Left renal pelvis (tissue), 4 donors: ENCODE measurements at places on chromosomes 5 and 9. TPM values are rescaled to one million over a fixed set of nuclear protein-coding genes. Genes with fewer than 3 reads are reported as not detected.

Gene DNAH5
- 0.40 TPM for polyA plus RNA-seq

Gene OR13J1
- polyA plus RNA-seq = 0.15 TPM

Gene HMGCS1
- 68.6 TPM for polyA plus RNA-seq

Gene NFIB
- 26.8 TPM for polyA plus RNA-seq

Gene SLC34A3
- polyA plus RNA-seq = 13.7 TPM

Gene TLN1
- polyA plus RNA-seq = 161 TPM

Gene LCN12
- polyA plus RNA-seq = 17.7 TPM

Gene ADAMTS19
- polyA plus RNA-seq = 11.9 TPM

Gene ISL1
- not detected for polyA plus RNA-seq

Gene RAD50
- polyA plus RNA-seq = 36.7 TPM

Gene MYORG
- 9.5 TPM for polyA plus RNA-seq

Gene RAD1
- polyA plus RNA-seq = 35.6 TPM

Gene FCN2
- 0.27 TPM for polyA plus RNA-seq

Gene FIBCD1
- 0.43 TPM for polyA plus RNA-seq

Gene ANGPTL2
- polyA plus RNA-seq = 8.0 TPM

Gene RGMB
- polyA plus RNA-seq = 29.7 TPM

Gene NR5A1
- not detected for polyA plus RNA-seq
